Stimulated activated CD4-positive, alpha-beta T cell treated with anti-CD3 and anti-CD28 coated beads, TNF-alpha, amount 100 ng/mL, for 48 hours (primary cell): ENCODE measurements at places on chromosomes 4 and X.

- no peak for DNase-seq
Observed at GRCh38 chrX:13010546-13010945, 33.9 kb downstream of the FAM9C start.

DNA sequence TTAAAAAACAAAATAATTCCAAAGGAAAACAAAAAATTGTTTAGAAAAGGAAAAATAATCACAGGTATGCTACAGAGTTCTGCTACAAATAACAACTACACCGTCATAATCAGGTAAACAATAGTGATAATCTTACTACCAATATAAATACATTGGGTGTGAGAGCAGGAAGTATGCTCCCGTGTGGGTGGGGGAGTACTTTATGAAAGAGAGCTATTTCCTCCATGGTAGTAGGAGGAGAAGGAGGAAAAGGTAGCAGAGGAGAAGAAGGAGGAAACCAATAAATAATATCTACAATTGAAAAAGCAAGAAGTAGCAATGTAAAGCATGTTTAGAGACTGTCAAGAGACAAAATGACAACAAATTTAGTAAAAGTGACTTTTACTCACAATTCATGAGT lies 35.1 kb downstream of the TEC start:
- no peak for DNase-seq

DNA sequence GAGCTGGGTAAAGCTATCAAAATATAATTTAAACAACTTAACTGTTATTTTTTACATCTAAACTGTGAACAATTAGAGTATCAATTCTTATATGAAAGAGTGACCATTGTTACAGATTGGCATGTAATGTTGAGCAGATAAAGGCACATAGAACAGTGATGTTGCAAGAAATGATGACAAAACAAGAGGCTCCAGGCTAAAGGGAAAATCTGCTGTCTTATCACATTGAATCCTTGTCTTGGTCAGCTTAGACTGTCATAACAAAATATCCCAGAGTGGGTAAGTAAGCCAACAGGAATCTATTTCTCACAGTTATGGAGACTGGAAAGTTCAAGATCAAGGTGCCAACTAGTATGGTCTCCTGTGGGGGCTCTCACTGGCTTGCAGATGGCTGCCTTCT lies 154.1 kb upstream of the PPP3CA start:
- no peak for DNase-seq

- DNase-seq: no peak
Observed at GRCh38 chr4:134393592-134393991, 192.0 kb upstream of the PABPC4L start.

- no peak for DNase-seq
Observed at GRCh38 chr4:76962406-76963130, 13.0 kb downstream of the SEPTIN11 start.

GRCh38 chr4:184510401-184510800 lies 36.1 kb upstream of the IRF2 start:
- DNase-seq: no peak

DNA sequence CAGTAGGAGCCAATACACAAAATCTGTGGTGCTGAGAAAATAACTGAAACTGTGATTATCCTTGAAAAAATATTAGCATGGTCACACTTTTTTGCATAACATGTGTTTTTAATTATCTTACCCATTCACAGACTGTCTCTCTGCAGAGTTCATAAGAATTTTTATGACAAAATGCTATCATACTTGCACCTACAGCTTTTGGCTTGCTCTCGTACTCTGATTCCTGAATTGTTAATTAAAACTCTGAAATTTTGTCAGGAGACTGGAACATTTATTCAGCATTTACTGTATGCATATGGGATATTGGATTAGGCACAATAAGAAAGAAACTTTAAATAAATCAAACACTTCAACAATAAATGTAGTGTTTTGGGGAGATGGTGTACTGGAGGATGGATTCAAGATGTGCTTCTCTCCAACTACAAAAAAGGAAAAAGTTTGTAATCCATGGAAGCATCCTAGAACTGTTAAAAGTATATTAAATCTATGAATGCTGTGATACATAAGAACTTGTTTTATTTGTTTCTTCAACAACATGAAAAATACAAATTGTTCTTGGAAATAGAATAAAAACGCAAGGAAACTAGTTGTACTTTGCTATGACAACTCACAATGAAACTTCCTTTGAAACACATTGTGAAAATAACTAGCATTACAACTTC lies 260.5 kb downstream of the SPATA18 start:
- no peak for DNase-seq

- DNase-seq: no peak
Observed at GRCh38 chr4:180794333-180794732, 1448.9 kb upstream of the TENM3 start.

GRCh38 chrX:128754130-128754529 lies 701.9 kb upstream of the ACTRT1 start:
- no peak for DNase-seq
